ENCODE measurements at places on chromosomes 12 and 14.

- DNase-seq: peak; percentile 35
Observed at GRCh38 chr12:52275686-52276085, 1.2 kb downstream of the KRT86 start.

DNA sequence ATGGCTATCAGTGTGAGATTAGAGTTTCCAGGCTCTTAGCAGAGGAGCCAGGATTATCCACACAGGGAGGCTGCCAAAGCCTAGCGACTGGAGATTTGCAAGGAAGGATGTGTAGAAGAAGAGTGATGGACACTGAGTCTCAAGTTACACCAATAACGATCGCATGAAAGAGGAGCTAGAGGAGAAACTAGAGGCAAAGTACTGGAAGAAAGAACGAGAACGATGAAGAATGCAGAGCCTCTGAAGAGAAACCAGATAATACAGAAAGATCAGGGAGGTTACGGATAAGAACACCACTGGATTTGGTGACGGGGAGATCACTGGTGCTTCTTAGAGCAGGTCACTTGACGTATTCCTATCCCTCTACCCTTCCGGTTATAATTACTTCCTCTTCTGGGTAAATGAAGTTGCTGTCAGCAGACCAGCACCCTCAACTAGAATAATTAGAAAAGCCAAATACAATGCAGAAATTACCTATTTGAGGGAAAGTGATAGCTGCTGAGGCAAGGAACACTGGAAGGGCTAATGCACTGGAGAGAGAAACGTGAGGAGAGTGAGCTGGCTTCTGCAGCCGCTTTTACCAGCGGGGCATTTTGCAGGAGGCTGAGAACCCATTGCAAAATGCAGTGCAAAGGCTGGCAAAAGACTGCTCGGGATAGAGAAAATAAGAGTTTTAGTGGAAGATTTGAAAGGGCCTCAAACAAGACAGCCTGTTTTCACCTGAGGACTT is 93.1 kb upstream of the HIF1A start:
- DNase-seq: no peak

GRCh38 chr14:96088481-96088880 is 49.3 kb downstream of the C14orf132 start:
- no peak for DNase-seq

- DNase-seq: no peak
Observed at GRCh38 chr12:10388624-10389413, 1.0 kb downstream of the KLRK1 start.

DNA sequence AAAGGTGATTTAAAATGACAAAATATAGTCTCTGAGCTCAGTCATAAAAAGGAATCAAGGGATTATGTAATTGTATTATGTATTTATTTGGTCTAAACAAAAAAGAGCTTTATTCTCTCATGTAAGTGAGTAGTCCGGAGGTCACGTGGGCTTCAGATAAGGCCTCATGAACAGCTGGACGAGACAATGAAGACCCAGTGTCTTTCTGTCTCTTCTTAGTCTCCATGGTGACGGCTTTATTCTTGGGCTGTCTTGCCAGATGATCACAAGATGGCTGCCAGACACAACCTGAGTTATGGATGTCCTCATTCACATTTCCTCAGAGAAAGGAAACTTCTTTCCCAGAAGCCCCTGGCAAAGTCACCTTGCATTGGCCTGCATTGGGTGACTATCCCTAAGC is 98.6 kb downstream of the ARF6 start:
- DNase-seq: no peak

GRCh38 chr12:17928708-17929366 is 161.2 kb downstream of the RERGL start:
- DNase-seq: no peak

- DNase-seq: no peak
Observed at GRCh38 chr12:82578725-82579124, 108.0 kb upstream of the TMTC2 start.

- no peak for DNase-seq
Observed at GRCh38 chr12:115472852-115473251, 788.9 kb upstream of the TBX3 start.

- DNase-seq: no peak
Observed at GRCh38 chr14:91585856-91586255, 75.7 kb upstream of the PPP4R3A start.

Measured in activated CD8-positive, alpha-beta memory T cell treated with anti-CD3 and anti-CD28 coated beads, Interleukin-2, amount 50 U/mL, for 48 hours (primary cell).